ENCODE measurements at places on chromosomes 1 and 21. TPM values are rescaled to one million over a fixed set of nuclear protein-coding genes. Genes with fewer than 3 reads are reported as not detected.

GRCh38 chr1:36922593-36923426 is 111.5 kb downstream of the GRIK3 start:
- no peak overlapping the region for H3K4me3 ChIP-seq
- no peak for DNase-seq
- H3K4me1 ChIP-seq: no peaks in the 10 kb centered on the region
- H3K27me3 ChIP-seq: no peaks in the 10 kb centered on the region
- H3K36me3 ChIP-seq: no peaks in the 10 kb centered on the region

- no peak overlapping the region for H3K4me3 ChIP-seq
- DNase-seq: no peak
- H3K4me1 ChIP-seq: peaks cover 5% of the 10 kb centered on the region
- H3K27ac ChIP-seq: no peak overlapping the region
- H3K27me3 ChIP-seq: no peaks in the 10 kb centered on the region
Observed at GRCh38 chr1:11229203-11229602, 33.1 kb downstream of the MTOR start.

DNA sequence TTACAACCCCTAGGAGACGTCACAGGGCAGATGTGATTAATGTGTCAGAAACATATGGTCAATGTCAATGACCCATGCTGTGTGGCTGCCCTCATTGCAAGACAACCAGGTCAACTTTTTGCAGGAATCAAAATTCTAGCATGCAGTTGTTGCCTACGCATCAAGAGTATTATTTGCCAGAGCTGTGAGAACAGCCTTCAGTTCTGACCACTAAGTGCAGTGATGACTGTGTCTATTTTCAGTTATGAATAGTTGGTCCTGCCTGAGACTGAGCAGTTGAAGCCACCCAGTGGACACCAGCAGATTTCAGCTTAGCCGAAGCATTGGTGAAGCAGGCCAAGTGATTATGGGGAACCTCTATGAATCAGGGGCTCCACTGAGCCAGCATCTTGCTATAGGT is 47.3 kb downstream of the LYPLAL1 start:
- no peaks in the 10 kb centered on the region for H3K36me3 ChIP-seq
- DNase-seq: no peak
- no peaks in the 10 kb centered on the region for H3K27me3 ChIP-seq

DNA sequence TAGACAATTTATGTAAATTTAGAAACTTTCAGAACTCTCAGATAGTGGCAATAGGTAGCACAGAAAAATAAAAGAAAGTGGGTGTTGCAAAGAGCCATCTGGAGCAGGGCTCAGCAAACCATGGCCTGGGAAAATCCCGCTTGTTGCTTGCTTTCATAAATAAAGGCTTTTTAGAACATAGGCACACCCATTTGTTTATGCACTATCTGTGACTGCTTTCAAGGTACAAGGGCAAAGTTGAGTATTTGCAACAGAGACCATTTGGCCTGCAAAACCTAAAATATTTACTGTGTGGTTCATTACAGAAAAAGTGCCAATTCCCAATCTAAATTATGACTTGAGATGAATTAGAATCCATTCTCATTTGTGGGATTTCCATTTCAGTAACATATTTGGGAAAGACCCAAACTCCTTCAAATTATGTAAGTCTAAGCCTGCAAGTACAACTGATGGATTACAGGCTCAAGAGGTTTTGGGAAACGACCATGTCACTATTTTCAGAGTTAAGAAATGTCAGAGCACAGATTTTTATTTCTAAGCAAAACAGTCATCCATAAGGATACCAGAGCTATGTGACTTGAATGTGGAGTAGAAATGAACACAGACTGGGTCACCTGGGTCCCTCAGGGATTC is 43.5 kb upstream of the DPT start:
- no peak for DNase-seq
- H3K4me1 ChIP-seq: no peaks in the 10 kb centered on the region
- no peak overlapping the region for H3K4me3 ChIP-seq

DNA sequence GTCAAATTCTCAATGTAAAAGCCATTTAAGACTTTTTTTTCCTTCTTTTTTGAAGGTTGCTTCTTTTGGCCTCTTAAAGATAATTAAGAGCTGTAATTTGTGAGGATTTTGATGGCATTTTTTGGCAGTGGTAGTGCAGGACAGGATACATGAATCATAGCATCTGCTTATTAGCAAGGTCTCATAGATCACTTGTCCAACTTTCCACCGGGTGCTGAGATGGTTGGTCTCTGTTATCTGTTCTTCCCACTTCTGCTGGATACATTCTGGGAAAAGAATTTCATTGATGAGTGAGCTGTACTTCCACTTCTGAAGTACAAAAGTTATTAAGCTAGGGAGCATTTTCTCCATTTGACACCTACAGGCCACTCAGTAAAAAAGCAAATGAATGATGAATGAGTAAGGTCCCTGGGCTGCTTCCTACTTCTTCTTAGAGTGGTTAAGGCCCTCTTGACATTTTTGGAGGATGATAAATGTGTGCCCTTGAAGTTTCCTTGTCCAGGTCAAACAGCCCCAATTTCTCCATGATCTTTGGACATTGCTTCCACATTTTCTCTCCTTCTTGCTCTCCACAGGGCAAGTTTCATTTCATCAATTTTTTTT is 100.6 kb downstream of the ROR1 start:
- no peak for DNase-seq
- no peak overlapping the region for H3K4me3 ChIP-seq
- H3K27me3 ChIP-seq: no peaks in the 10 kb centered on the region
- H3K36me3 ChIP-seq: no peaks in the 10 kb centered on the region
- H3K4me1 ChIP-seq: no peaks in the 10 kb centered on the region

The MRPS15 gene
- total RNA-seq: 143 TPM

GRCh38 chr21:15199414-15200383 is 134.9 kb upstream of the NRIP1 start:
- H3K4me1 ChIP-seq: no peaks in the 10 kb centered on the region
- H3K36me3 ChIP-seq: no peaks in the 10 kb centered on the region
- no peak overlapping the region for H3K27ac ChIP-seq
